Fibroblast of skin of abdomen (primary cell): ENCODE measurements at places on chromosomes 3 and 15.

DNA sequence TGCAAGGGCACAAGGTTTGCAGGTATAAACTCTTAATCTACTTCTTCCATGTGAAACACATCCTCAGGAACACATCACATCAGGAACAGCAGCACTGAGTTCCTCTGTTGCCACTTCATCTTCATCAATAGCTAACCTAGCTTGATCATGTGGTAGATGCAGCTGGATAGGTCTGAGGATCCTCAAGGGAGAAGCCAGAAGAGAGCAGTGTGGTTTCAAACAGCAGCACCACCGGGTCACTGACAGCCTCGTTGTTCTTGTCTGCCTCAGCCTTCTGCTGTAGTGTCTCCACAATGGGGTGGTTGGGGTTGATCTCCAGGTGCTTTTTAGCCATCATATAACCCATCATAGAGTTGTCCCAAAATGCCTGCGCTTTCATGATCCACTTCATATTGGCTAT, 58.8 kb downstream of the ADAM10 start:
- no peak for DNase-seq

DNA sequence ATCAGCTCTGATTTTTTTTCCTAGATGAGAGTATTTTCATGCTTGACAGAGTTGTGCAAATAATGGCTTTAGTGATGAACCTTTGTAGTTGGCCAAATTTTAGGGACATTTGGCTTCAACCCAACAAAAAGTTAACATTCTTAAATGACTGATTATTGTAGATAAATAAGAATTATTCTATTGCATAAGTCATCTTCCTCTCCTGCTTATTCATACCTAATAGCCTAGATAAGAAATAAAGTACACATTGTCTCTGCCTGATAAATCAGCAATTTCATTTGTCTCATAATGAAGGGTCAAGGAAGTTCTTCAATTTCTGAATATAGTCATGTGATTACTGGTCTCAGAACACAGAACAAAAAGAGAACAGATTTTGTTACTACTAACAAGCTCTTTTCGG, 428.9 kb upstream of the IL12A start:
- DNase-seq = no peak

- peak; percentile 5 for DNase-seq
Measured at GRCh38 chr3:168620854-168621253, 525.1 kb upstream of the GOLIM4 start.

- peak; percentile 61 for DNase-seq
Measured at GRCh38 chr15:38085931-38086568, 151.6 kb downstream of the TMCO5A start.

DNA sequence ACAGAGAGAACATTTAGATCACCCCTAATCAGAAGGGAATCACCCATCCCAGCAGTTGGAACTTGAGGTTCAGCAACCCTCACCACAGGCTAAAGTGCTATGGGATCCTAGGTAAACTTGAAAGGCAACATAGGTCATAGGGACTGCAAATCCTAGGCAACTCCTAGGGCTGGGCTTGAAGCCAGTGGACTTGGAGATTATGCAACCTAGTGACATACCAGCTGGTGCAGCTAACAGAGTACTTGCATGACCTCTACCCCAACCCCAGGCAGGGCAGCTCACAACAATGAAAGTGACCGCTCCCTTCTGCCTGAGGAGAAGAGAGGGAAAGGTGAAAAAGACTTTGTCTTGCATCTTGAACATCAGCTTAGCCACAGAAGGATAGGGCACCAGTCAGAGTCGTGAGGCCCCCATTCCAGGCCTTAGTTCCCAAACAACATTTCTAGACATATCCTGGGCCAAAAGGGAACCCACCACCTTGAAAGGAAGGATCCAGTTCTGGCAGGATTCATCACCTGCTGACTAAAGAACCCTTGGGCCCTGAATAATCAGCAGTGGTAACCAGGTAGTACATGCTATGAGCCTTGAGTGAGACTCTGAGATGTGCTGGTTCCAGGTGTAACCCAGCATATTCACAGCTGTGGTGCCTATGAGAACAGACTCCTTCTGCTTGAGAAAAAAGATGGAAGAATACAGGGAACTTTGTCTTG, 37.6 kb upstream of the FBN1 start:
- DNase-seq = peak; percentile 66

DNA sequence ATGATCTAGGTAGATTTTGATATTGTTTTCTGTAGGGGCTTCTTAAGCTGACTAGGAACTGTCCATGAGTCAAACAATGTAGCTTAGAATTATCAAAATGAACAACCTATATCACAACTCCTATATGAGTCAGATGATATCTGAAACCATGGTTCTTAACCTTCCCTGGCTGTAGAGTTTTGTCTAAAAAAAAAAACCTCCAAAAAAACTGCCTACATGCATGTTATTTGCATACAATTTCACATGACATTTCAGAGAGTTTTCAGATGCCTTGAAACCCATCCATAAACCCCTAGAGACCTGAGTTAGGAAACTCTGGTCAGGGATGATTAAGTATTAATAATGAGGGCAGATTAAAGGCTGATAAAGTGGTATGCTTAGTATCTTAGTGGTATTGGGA, 157.0 kb downstream of the CHST2 start:
- DNase-seq = peak; percentile 4

GRCh38 chr15:94272251-94272898, 41.0 kb downstream of the MCTP2 start:
- DNase-seq = no peak

DNA sequence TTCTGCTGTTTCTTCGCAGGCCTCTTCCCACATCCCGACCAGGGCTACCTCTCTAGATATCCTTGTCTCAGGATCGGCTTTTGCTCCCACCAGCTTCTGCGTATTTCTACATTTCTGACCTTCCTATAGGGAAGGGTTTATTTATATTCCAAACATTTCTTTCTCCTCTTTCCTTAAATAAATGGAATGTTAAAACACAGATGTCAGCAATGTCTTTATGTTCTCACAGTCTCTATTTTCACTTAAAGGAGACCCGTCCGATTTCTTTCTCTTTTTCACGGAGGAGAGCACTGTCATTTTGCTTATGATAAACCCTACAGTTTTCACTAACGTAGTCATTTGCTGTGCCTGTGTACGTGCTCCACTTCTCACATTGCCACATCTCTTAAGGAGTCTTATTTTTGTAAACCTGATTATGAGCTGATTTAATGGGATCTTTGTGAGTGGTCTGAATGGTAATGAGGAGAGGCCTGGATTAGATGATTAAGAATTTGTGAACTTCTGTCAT, 630 bp downstream of the KIF15 start:
- no peak for DNase-seq

DNA sequence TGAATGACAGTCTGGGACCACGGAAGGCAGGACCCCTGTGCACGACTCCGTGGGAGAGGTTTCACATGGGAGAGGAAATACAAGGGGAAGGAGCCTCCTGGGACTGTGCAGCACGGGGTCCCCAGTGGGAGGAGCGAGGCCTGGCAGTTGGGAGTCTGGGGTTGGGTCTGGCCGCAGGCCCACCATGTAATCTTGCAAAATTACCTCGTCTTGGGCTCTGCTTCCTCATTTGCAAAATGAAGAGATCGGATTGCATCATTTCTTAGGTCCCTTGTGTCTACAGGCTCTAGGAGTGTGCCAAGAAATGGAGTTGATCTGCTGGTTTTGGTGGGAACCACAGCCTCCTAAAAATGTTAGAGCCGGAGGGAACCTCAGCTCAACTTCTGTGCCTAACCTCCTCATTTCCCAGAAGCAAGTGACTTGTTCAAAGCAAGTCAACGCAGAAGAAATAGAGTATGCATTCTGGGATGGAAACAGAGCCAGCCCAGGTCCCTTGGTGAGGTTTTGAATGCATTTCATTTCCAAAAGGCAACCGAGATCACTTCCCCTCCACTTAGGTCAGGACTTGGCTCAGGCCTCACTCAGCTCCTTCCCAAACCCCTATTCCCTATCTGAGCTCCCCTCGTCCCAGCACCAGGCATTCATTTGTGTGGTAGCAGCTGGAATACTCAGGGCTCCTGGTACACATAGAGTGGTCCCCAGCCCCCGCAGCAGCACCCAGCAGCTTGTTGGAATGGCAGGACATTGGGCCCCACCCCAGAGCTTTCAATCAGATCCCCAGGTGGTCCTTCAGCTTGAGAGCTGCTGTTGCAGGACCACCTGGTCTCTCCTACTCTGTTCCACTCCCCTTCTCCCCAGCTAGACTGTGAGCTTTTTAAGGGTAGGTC, 267.7 kb downstream of the XXYLT1 start:
- DNase-seq = peak; percentile 51

DNA sequence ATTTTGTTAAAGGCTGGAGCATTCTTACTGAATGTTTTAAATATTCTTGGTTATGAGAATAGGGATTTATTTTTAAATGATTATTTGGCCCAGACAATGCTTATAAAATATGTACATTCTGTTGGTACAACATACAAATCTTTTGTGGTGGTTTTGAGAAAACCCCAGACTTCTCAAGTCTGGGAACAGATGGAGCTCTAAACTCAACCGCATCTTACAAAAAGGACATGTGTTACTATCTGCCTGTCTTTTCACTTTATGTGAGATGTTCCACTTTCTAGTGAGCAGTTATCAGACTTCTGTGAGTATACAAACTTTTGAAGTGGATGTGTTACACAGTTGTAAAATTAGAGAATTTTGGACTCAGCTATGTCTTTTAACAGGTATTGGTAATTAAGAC, 135.5 kb upstream of the RBMS3 start:
- peak; percentile 32 for DNase-seq

DNA sequence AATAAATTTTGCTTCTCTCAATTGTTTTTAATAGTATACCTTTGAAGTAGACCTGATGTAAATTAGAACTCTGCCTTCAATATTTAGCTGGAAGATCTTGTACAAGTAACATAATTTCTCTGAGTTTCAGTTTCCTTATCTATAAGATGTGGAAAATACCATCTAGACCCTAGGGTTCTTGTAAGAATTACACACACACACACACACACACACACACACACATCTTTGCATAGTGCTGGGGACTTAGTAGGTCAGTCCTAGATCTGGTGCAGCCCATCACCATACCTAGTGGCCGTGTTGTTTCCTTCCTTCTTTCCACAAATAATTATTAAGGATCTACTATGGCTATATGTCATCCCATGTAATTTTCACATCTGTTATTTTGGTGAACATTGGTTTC, 11.0 kb downstream of the TRAT1 start:
- no peak for DNase-seq

DNA sequence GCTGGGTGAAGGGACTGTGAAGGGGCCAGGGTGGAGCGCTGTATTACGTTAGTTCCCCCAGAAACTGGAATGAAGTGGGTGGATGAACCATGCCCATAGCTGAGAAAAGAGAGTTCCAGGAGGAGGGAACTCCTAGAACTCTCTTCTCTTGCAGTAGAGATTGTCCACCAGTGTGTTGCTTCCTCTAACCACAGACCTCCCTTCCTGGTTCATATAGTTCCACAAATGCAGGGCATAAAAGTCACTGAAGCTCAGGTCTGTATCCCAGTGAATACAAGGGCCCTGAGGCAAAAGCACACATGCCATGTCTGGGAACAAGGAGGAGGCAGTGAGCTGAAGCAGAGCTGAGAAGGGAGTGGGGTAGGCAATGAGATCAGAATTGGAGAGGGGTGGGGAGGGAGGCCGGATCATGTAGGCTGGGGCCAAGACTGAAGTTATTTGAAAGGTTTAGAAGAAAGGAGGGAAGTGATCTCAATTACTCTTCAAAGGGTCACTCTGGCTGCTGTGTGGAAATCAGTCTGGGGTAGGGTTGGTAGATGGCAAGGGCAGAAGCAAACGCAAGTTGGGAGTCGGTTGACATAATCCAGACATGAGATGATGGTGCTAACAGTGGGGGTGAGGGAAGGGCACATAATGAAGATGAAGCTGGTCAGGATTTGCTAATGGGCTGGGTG, 6.5 kb downstream of the A4GNT start:
- DNase-seq = no peak

DNA sequence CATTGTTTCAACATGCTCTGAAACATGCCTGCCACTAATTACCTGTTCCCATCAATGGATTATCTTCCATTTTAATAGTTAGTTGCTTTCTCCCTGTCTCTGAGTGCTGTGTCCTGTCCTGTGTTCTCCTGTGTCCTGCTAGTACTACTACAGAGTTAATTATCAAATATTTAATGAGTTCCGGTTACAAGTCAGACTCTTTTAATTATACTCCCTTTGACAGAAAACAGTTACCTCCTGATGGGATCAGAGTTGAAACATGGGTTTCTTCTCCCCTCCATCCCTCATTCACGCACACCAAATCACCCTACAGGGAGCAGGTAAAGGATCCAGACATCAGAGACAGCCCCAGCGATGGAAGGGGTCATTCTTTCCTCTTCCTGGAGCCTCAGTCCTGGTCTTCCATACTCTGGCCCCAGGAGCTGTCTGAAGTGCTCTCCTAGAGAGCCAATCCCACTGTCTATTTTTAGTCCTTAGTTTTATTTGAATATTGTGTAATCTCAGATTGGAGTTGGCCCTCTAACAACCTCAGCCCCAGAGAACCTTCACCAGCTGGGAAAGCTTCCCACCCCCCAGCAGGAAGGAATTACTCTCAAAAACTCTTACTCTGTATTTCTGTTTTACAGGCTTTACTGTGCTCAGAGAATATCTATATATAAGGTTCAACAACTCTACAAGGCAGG, 137.0 kb upstream of the C2CD4B start:
- DNase-seq = peak; percentile 59
